ENCODE measurements at places on chromosomes 4 and X.

- no peak for DNase-seq
Measured at GRCh38 chr4:115113506-115114106, at the start of gene NDST4. TSS of gene NDST4 (minus strand) at chr4:115113620. CDS start at chr4:115077036, 36,584 bp downstream.

GRCh38 chrX:32293962-32294700, 917.2 kb downstream of the DMD start:
- DNase-seq, result no peak

DNA sequence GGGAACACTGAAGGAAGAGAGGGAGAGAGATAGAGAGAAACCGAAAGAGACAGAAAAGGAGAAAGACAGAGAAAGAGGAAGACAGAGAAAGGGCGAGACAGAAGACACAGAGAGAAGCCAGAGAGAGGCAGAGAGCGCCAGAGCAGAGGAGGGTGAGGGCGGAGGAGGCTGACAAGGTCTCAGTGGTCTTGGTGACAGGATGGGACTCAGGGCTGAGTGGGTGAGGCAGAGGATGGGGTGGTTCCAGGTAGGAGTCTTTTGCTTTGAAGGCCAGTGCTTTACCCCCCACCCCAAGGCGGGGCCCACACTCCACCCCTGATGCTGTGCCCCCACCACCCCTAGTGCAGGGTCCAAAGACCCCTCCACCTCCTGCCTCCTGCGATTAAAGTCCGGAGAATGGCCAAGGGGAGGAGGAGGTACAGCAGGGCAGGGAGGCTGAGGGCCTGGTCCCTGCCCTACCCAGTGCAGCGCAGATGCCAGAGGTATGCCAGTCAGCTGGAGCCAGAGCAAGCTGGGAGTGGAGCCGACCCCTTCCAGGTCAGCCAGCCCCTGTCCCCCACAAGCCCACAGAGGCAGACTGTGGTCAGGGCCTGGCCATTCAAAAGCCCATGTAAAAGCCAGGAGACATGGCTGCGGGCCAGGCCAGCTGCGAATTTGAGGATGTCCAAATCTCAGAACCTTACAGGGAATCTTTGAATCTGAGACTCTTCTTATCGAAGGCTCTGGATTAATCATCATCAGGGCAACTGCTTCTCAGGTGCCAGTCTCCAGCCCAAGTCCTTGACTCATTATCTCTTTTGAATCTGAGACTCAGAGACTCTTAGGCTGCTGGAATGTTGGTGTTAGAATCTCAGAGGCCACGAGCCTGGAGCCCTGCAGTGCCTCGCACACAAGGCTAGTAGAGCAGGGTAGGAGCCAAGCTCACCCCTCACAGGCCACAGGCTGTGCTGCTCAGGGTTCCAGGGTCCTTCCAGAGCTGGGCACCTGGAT, 758 bp downstream of the IQSEC2 start:
- no peak for DNase-seq

- no peak for DNase-seq
Measured at GRCh38 chr4:80049813-80050534, 23.1 kb downstream of the ANTXR2 start.

DNA sequence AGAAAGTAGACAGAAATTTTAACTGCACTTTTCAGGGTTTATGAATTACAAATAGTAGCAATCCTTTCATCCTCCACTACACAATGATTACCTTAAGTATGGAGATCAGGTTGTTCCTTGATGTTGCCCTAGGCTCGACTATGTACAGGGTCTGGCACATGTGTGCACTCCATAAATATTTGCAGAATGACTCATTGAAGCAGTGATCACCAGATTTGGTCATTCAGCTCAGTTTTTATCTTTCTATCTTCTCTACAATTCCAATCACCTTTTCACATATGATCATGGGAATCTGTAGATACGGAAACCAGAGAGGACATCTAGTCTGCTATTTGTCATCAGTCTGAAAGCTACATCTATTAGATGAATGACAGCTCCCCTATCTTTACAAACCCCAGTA, 171.7 kb upstream of the HCCS start:
- DNase-seq, result no peak

GRCh38 chr4:96293806-96294205, 453.9 kb downstream of the PDHA2 start:
- DNase-seq, result no peak

- no peak for DNase-seq
Measured at GRCh38 chr4:37132351-37132974, 112.1 kb upstream of the NWD2 start.

GRCh38 chr4:98966926-98967325, 28.6 kb upstream of the METAP1 start:
- DNase-seq, result no peak

- DNase-seq, result no peak
Measured at GRCh38 chrX:34565981-34566380, 91.1 kb downstream of the TMEM47 start.

GRCh38 chr4:41989994-41990364, 351 bp upstream of the SLC30A9 start:
- DNase-seq, result no peak
